Cardiac muscle cell (in vitro differentiated cells and primary cell): ENCODE measurements at places on chromosomes 7 and 10. TPM values are rescaled to one million over a fixed set of nuclear protein-coding genes. Genes with fewer than 3 reads are reported as not detected.

- H3K36me3 ChIP-seq, result no peaks in the 10 kb centered on the region
- no peaks in the 10 kb centered on the region for H3K4me1 ChIP-seq
- no peaks in the 10 kb centered on the region for H3K27me3 ChIP-seq
- no peak overlapping the region for H3K4me3 ChIP-seq
- no peak overlapping the region for H3K27ac ChIP-seq
Observed at GRCh38 chr10:130127364-130128061, 8.7 kb upstream of the GLRX3 start.

- peaks cover 16% of the 10 kb centered on the region for H3K4me1 ChIP-seq
- H3K27ac ChIP-seq, result no peak overlapping the region
- H3K27me3 ChIP-seq, result no peaks in the 10 kb centered on the region
- H3K36me3 ChIP-seq, result no peaks in the 10 kb centered on the region
- no peak overlapping the region for H3K4me3 ChIP-seq
Observed at GRCh38 chr10:77967611-77968022, 41.1 kb upstream of the DLG5 start.

Gene ELMO1
- 5.1 and 9.6 TPM in 2 replicates for total RNA-seq

Gene OPN1SW
- total RNA-seq, result not detected in 2 replicates

GRCh38 chr7:150375662-150376521, 3.2 kb upstream of the ZNF775 start:
- peak overlapping the region; percentile 92 for H3K27ac ChIP-seq
- H3K27me3 ChIP-seq, result no peaks in the 10 kb centered on the region
- peaks cover 11% of the 10 kb centered on the region for H3K36me3 ChIP-seq

Gene LRRC17
- 5.7 and 9.7 TPM in 2 replicates for total RNA-seq

- H3K4me3 ChIP-seq, result no peak overlapping the region
- no peaks in the 10 kb centered on the region for H3K27me3 ChIP-seq
- peak overlapping the region; percentile 27 for H3K27ac ChIP-seq
- DNase-seq, result peak; percentile 66
- no peaks in the 10 kb centered on the region for H3K36me3 ChIP-seq
- H3K4me1 ChIP-seq, result peaks cover 10% of the 10 kb centered on the region
Observed at GRCh38 chr10:60048091-60048501, 141.7 kb upstream of the CCDC6 start.

Gene AKR1C2
- total RNA-seq, result 0.39 and 1.0 TPM in 2 replicates

DNA sequence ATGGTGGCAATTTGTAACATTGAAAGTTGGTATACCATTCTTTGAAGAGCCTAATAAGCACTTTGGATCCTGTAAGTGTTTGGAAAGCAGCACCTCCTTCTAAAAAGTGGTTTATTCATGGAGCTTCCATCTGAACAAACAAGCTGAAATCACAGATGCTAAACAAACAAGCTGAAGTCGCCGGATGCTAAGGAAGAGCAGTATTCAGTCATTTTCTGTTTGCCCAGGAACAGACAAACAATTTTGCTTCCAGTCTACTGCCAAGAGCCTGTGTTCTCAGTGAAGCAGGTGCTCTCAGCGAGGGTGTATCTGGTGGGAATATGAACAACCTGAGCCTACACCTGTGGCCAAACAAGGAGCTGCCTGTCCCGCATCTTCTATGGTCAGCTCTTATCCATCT, 6.3 kb downstream of the COL28A1 start:
- no peaks in the 10 kb centered on the region for H3K4me1 ChIP-seq
- H3K36me3 ChIP-seq, result no peaks in the 10 kb centered on the region
- DNase-seq, result no peak
- no peak overlapping the region for H3K27ac ChIP-seq
- no peaks in the 10 kb centered on the region for H3K27me3 ChIP-seq

DNA sequence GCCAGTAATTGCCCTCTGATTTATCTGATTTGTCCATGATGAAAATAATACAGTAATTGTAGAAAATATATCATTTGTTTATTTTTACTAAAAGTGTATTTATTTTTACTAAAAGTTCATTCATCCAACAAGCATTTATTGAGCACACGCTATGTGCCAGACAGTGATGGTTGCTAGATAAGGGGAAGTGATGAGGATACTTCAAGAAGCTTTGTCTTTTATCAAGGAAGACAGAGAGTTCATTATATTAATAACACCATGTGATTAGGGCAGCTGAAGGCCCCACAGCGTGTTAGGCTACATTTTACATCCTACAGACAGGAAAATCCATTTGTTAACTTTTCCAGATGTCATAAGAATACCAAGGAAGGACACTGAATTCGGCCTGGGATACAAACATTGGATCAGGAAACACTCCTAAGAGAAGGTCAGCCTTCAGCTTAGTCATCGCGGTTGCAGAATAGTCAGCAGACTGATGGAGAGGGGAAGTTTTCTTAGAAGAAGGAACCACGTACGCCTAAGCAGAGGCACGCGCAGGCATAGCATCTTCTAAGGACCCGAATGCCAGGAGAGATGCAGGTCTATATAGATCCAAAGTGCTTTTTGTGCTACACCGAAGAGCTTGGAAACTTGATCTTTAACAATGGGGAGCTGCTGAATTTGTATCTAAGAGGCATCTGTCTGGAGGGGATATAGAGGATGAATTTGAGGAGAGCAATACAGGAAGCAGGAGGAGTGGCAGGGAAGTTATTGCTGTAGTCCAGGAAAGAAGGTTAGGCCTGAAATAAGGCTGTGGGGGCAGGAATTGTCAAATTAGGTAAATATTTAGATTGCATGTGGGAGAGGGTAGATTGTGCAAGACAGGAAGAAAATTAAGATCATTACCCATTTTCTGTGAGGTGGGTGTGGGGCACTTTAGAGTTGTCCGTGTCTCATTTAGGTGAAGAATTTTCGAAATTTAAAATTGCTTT, 85.7 kb downstream of the LRGUK start:
- no peaks in the 10 kb centered on the region for H3K27me3 ChIP-seq
- no peaks in the 10 kb centered on the region for H3K36me3 ChIP-seq
- DNase-seq, result no peak

Gene KIAA1217
- 9.8 and 23.1 TPM in 2 replicates for total RNA-seq

- peaks cover 31% of the 10 kb centered on the region for H3K4me1 ChIP-seq
- H3K27ac ChIP-seq, result peak overlapping the region; percentile 96
- peak overlapping the region; percentile 72 for H3K4me3 ChIP-seq
- no peaks in the 10 kb centered on the region for H3K36me3 ChIP-seq
- DNase-seq, result peak; percentile 45
Observed at GRCh38 chr7:23468526-23469149, 1.7 kb downstream of the IGF2BP3 start.

GRCh38 chr7:98687111-98687751, 70.1 kb downstream of the NPTX2 start:
- H3K36me3 ChIP-seq, result no peaks in the 10 kb centered on the region
- H3K27ac ChIP-seq, result no peak overlapping the region
- H3K27me3 ChIP-seq, result no peaks in the 10 kb centered on the region
- no peaks in the 10 kb centered on the region for H3K4me1 ChIP-seq

- no peaks in the 10 kb centered on the region for H3K27me3 ChIP-seq
- no peak for DNase-seq
- no peaks in the 10 kb centered on the region for H3K36me3 ChIP-seq
Observed at GRCh38 chr10:126227762-126228134, 160.5 kb downstream of the ADAM12 start.

Gene LRWD1
- 34.9 and 46.0 TPM in 2 replicates for total RNA-seq

DNA sequence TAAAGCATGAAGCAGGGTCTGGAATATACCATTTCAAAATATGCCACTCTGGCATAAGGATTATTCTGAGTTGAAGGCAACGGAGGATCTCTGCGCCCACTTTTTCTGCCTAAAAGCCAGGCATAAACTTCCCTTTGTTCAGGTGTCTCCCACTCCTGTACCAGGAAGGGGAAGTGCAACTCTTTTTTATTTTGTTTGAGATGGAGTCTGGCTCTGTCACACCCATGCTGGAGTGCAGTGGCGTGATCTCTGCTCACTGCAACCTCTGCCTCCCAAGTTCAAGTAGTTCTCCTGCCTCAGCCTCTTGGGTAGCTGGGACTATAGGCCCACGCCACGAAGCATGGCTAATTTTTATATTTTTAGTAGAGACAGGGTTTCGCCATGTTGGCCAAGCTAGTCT, 18.2 kb downstream of the SVIL start:
- no peak overlapping the region for H3K27ac ChIP-seq
- H3K27me3 ChIP-seq, result no peaks in the 10 kb centered on the region
- no peak for DNase-seq

Gene HTR5A
- total RNA-seq, result not detected in 2 replicates

Gene MYH16
- not detected in 2 replicates for total RNA-seq

DNA sequence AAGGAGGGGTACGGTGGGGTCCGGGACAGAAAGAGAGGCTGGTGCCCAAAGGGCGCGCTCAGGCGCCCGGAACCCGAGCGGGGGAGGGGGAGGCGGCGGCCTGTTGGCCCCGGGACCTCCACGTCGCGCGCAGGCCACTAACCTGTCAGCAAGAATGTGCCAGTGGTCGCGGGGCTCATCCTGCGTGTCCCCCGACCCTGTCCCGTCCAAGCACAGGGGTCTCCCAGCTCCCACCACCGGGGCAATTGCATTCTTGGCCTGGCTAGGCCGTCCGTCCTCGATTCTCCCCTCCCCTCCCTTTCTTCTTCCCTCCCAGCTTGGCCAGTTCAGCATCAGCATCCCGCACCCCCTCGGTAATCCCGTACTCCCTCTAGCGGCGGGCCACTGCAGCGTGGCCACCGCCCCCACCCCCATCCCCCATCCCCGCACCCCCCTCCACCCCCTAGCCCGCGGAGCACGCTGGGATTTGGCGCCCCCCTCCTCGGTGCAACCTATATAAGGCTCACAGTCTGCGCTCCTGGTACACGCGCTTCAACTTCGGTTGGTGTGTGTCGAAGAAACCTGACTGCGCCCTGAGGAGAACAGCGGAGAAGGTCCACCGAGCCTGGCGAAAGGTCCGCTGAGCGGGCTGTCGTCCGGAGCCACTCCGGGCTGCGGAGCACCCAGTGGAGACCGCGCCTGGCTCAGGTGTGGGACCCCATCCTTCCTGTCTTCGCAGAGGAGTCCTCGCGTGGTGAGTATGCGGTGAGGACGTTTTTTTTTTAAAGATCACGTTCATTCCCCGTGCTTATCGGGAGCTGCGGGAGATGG, at the start of gene SGCE:
SGCE (minus strand) TSS at position 286 of the 810 bp plus-strand sequence; CDS start at position 251, 35 bp downstream.
- peaks cover 3% of the 10 kb centered on the region for H3K4me1 ChIP-seq
- H3K27ac ChIP-seq, result peak within 1 kb of the TSS; percentile 11
- H3K4me3 ChIP-seq, result peak within 1 kb of the TSS; percentile 51
- H3K36me3 ChIP-seq, result no peaks in the 10 kb centered on the region
- DNase-seq, result peak; percentile 91
- H3K27me3 ChIP-seq, result peaks cover 12% of the 10 kb centered on the region

GRCh38 chr7:158368449-158368848, 219.2 kb downstream of the PTPRN2 start:
- no peak overlapping the region for H3K27ac ChIP-seq
- H3K27me3 ChIP-seq, result no peaks in the 10 kb centered on the region
- no peak overlapping the region for H3K4me3 ChIP-seq

Gene TRIM50
- 0.32 TPM in 1 of 2 replicates, not detected in the other for total RNA-seq

DNA sequence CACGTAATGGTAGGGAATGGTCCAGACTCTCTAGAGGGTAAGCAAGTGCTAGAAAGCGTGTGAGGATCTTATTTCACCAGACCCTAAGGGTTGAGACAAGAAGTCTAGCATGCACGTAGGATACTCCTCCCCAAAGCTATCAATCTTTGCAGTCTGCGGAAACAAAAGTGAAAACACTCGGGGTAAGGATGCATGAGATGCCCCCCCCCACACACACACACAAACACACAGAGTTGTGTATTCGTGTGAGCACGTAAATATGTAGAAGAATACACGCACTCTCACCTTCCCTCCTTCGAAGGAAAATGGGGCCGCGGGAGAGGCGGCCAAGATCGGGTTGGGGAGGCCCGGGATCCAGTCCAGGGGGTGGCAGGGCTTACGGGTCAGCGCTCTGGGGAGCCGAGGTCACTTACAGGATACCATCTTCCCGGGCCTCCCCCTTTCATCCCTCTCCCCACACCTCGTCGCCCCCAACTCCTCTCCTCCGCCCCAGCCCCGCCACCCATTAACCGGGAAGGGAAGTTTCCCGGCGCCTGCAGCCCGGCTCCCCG, 455 bp downstream of the CUL2 start:
- H3K27me3 ChIP-seq, result no peaks in the 10 kb centered on the region
- DNase-seq, result peak; percentile 34
- H3K4me3 ChIP-seq, result peak overlapping the region; percentile 85
- H3K27ac ChIP-seq, result peak overlapping the region; percentile 99

DNA sequence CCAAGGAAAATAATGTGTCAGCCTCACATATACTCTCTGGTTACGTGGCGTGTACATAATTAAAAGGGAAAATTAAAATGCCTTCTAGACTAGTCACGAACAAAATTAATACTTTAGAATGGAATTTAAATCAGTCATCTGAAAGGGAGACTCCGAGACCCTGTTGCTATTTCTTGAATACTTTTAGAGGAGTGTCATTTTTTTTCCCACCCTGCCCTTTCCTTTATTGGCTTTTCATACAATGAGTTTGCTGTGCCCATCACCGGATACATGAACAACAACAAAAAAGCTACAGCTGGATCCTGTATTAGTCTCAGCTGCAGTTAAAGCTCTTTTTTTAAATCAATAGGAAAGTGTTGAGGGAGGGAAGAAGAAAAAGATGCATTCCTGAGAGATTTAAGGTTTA, 20.1 kb downstream of the CYTH3 start:
- H3K4me1 ChIP-seq, result peaks cover 35% of the 10 kb centered on the region
- no peak overlapping the region for H3K27ac ChIP-seq
- DNase-seq, result no peak
- H3K27me3 ChIP-seq, result no peaks in the 10 kb centered on the region
- H3K36me3 ChIP-seq, result no peaks in the 10 kb centered on the region

Gene SORBS1
- total RNA-seq, result 14.9 and 20.6 TPM in 2 replicates

DNA sequence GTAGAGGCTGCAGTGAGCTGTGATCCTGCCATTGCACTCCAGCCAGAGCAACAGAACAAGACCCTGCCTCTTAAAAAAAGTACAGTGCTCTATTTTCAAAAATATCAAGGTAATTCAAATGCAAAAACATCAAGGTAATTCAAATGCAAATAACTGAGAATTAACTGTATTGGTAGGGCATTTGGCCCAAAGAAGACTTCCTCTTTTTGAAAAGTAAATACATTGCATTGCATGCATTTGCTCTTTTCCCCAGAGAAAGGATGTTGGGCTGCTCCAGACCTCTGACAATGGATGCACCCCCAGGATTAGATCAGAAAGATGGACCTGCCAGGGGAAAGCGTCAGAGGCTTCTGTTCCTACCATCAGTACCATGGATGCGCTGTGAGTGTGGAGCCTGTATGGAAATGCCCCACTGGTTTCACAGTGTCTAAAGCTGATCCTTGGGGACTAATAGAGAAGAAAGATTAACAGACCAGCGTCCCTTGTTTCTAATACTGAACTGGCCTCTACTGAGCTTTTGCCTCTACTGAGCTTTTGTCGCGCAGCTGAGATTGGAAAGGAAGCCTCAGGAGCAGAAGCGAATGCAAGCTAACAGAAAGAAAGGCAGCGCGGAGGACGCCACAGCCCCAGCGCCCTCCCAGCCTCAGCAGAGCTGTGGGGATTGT, 93.5 kb upstream of the LYZL2 start:
- H3K36me3 ChIP-seq, result no peaks in the 10 kb centered on the region
- H3K4me3 ChIP-seq, result no peak overlapping the region
- no peaks in the 10 kb centered on the region for H3K27me3 ChIP-seq

- peak; percentile 5 for DNase-seq
- H3K27me3 ChIP-seq, result no peaks in the 10 kb centered on the region
- H3K36me3 ChIP-seq, result no peaks in the 10 kb centered on the region
- H3K4me3 ChIP-seq, result no peak overlapping the region
- no peaks in the 10 kb centered on the region for H3K4me1 ChIP-seq
Observed at GRCh38 chr7:79949778-79950177, 184.9 kb upstream of the GNAI1 start.

Gene TAF3
- 3.9 and 4.1 TPM in 2 replicates for total RNA-seq

GRCh38 chr7:73839743-73840714, 2.3 kb downstream of the METTL27 start:
- H3K36me3 ChIP-seq, result no peaks in the 10 kb centered on the region
- no peaks in the 10 kb centered on the region for H3K27me3 ChIP-seq
- H3K4me3 ChIP-seq, result no peak overlapping the region
- H3K27ac ChIP-seq, result no peak overlapping the region
- DNase-seq, result no peak

GRCh38 chr7:5418285-5418582, 5.4 kb downstream of the TNRC18 start:
- peaks cover 27% of the 10 kb centered on the region for H3K4me1 ChIP-seq
- no peaks in the 10 kb centered on the region for H3K36me3 ChIP-seq
- H3K27ac ChIP-seq, result peak overlapping the region; percentile 100
